ENCODE measurements at places on chromosomes 6 and 20.

DNA sequence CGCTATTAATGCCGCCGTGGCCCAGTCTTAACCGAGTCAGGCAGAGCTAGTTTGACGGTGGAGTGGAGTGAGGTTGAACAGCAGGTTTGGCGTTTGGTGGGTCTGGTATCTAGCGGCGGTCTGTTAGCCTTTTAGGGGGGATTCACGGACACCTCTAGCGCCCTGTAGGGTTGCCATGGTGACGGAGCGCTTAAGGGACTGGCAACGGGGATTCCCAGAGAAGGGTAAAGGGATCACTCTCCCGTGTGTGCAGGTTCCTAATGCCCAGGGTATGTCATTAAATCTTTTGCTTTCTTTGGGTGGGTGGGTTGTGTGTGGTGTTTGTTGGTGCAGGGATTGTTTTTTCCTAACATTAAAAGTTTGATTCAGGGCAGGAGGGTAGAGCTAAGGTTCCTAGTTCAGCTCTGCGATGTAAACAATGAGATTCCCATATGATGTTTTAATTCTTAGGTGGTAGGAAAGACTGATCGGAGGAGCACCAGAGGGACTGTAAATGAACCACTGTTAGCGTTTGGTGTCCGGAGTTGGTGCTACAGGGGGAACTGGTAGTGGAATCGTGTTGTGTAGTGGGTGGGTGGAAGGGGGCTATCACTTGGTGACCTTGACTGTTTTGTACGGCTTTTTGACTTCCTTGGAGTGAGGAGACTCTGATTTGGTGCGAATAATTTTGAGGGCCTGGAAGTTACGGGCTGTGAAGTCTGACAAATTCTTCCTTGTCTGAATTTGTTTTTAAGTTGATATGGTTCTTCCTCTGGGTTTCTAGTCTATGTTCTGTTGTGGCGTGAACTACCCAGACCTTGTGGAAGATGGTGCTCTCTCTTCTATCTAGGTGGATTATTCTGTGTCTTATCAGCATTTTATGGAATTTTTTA lies 5.0 kb downstream of the BRD2 start:
- DNase-seq = no peak

DNA sequence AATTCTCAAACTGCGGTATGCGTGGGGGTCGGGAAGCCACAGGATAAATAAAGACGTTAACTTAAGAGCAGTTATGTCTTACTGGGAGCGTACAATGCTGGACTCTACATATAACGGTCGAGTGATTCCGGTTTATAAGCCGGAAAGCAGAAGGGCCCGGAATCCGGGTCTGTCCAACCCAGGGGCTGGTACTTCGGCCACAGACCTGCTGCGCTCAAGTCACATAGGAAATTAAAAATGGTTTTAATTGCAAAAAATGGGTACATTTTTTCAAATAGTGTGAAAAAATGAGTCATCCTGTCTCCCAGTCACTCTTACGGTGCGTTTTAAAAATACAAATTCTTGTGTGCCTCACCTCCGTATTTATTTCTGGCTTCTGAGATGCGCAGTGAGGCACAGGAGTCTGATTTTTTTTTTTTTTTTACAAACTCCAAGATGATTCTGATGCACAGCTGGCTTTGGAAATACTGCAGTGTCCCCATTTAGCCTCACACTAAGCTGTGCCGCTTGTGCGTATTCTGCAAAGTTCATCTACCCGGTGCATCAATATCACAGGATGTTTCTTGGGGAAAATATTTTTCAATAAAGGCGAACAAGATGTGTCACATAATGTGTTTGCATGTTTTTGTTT lies 1.0 kb downstream of the PCIF1 start:
- DNase-seq = no peak

DNA sequence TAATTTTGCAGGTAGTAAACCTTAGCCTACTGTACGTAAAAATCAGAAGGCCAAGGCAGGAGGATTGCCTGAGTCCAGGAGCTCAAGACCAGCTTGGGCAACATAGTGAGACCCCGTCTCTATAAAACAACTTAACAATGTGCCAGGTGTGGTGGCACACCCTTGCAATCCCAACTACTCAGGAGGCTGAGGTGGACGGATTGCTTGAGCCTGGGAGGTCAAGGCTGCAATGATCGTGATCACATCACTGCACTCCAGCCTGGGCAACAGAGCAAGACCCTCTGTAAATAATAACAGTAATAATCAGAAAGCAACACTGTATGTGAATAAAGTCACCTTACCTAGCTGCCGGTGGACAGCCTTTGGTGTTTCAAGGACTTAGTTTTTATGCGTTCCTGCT lies 48.9 kb downstream of the MTHFD1L start:
- no peak for DNase-seq

DNA sequence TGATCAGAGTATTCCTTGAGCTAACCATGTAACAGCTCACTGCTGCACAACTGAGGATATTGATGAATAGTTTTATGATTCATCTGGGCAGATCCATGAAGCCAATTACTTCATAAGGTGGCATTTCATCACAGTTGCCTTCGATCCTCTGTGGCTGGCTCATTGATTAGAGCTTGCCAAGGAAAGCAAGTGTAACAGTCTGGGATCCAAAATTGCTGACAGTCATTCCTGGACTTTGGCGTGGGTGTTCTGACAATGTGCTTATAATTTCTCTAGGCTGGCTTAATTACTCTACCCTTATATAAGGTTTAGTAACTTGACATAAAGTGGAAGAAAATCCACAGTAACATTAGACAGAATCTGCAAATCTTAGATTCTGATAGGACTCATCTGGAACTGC lies 551.3 kb upstream of the CDH4 start:
- no peak for DNase-seq

- no peak for DNase-seq
These were observed 32.7 kb upstream of the MRPS10 start for GRCh38 chr6:42250274-42250931.

- DNase-seq = no peak
These were observed 64.5 kb downstream of the CTNNBL1 start for GRCh38 chr20:37758332-37758731.

- no peak for DNase-seq
These were observed 2.5 kb upstream of the PTPRT start for GRCh38 chr20:43191946-43192863.

Measured in amygdala (tissue), 56 donors.